Vein endothelial cell (primary cell): ENCODE measurements at places on chromosomes 3 and 15. TPM values are rescaled to one million over a fixed set of nuclear protein-coding genes. Genes with fewer than 3 reads are reported as not detected.

Gene HTR3E
- not detected in 2 replicates for total RNA-seq

Gene RETNLB
- not detected in 2 replicates for total RNA-seq

Gene GRM7
- total RNA-seq, result under 0.01 and 1.3 TPM in 2 replicates

Gene A4GNT
- total RNA-seq, result not detected in 2 replicates

Gene PEX11A
- total RNA-seq, result 2.4 and 3.3 TPM in 2 replicates

Gene GOLGA8T
- not detected in 2 replicates for total RNA-seq

Gene MEF2A
- total RNA-seq, result 48.0 and 53.5 TPM in 2 replicates

Gene SUSD5
- 3.9 and 4.3 TPM in 2 replicates for total RNA-seq

Gene MME
- 18.3 and 22.0 TPM in 2 replicates for total RNA-seq

Gene FBXO40
- not detected in 2 replicates for total RNA-seq

Gene CLDN11
- 698 and 1,051 TPM in 2 replicates for total RNA-seq

Gene ADAMTS9
- 54.9 and 144 TPM in 2 replicates for total RNA-seq

Gene USP19
- total RNA-seq, result 29.6 and 30.1 TPM in 2 replicates

Gene CLSTN2
- total RNA-seq, result under 0.01 and 0.65 TPM in 2 replicates

Gene MITF
- total RNA-seq, result 2.1 and 3.3 TPM in 2 replicates

Gene SLC15A2
- total RNA-seq, result under 0.01 and 0.33 TPM in 2 replicates

Gene AMT
- 0.67 and 1.3 TPM in 2 replicates for total RNA-seq

Gene EXOG
- 9.8 and 13.6 TPM in 2 replicates for total RNA-seq

Gene GOLGA6B
- total RNA-seq, result not detected in 2 replicates

Gene COPS2
- 66.0 and 82.3 TPM in 2 replicates for total RNA-seq

Gene CCR9
- not detected in 2 replicates for total RNA-seq

Gene SOX14
- total RNA-seq, result not detected in 2 replicates

Gene TRH
- not detected in 2 replicates for total RNA-seq

Gene ISL2
- 0.10 and 0.33 TPM in 2 replicates for total RNA-seq

Gene SCN11A
- total RNA-seq, result under 0.01 and 0.10 TPM in 2 replicates

Gene TRPM1
- total RNA-seq, result 0.38 and 1.3 TPM in 2 replicates

Gene COMMD2
- 26.5 and 41.4 TPM in 2 replicates for total RNA-seq

Gene TERC
- total RNA-seq, result 127 and 245 TPM in 2 replicates

Gene SLC25A20
- 14.4 and 15.2 TPM in 2 replicates for total RNA-seq

Gene REC114
- not detected in 2 replicates for total RNA-seq

Gene LNP1
- total RNA-seq, result 0.98 and 1.6 TPM in 2 replicates

Gene LMAN1L
- not detected in 2 replicates for total RNA-seq

Gene LRRC34
- 1.6 and 3.8 TPM in 2 replicates for total RNA-seq

Gene GP9
- total RNA-seq, result not detected in 2 replicates

Gene MAP4
- 158 and 177 TPM in 2 replicates for total RNA-seq

Gene ZKSCAN7
- total RNA-seq, result 1.4 and 1.6 TPM in 2 replicates

Gene CHL1
- not detected in 2 replicates for total RNA-seq

Gene ARHGEF26
- total RNA-seq, result 0.65 and 1.2 TPM in 2 replicates

Gene CFAP161
- 0.33 and 1.8 TPM in 2 replicates for total RNA-seq

Gene TMEM42
- 5.7 and 11.1 TPM in 2 replicates for total RNA-seq

Gene CHRNA7
- total RNA-seq, result 0.33 and 1.4 TPM in 2 replicates

Gene MORC1
- total RNA-seq, result not detected in 2 replicates

Gene SGO1
- 4.6 and 7.1 TPM in 2 replicates for total RNA-seq

Gene RNF123
- 29.5 and 35.9 TPM in 2 replicates for total RNA-seq

Gene MYEF2
- total RNA-seq, result 15.0 and 20.4 TPM in 2 replicates

Gene ARPIN
- total RNA-seq, result 10.3 and 11.4 TPM in 2 replicates

Gene CLDN1
- 0.48 and 1.3 TPM in 2 replicates for total RNA-seq

Gene APEH
- total RNA-seq, result 75.8 and 78.4 TPM in 2 replicates

Gene TGM4
- total RNA-seq, result 0.10 and 0.33 TPM in 2 replicates

Gene ATP2C1
- 58.5 and 63.0 TPM in 2 replicates for total RNA-seq

Gene RBP2
- total RNA-seq, result not detected in 2 replicates
